ENCODE measurements at places on chromosomes 12 and 14.

- no peak for DNase-seq
Measured at GRCh38 chr12:47886510-47887240, 18.1 kb downstream of the VDR start.

GRCh38 chr12:2290091-2290490, 237.3 kb downstream of the CACNA1C start:
- DNase-seq: no peak

DNA sequence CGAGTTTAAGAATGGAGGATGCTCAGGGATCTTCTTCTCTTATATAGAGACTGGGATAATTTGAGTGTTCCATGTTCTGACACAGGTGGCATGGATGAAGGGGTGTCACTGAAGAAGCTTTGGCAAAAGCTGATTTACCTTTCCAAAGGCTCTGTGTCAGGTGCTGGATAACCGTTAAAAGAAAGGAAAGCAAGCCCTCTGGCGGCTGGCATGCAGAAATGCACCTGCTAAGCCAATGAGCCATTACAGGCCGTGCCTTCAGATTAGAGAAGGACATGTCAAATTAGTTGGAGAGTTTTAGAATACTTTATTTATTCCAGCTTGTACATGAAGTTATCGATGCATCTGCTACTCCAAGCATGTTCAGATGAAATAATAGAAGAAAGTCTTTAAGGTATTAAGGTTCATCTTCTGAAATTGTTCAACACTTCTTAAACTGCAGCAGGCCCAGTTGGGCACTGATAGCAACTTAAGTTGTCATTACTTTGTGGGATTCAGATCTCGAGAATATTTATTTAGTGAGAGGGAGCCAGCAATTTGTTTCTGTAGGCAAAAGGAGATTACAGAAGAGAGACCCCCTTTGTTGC, 678.2 kb downstream of the NRXN3 start:
- DNase-seq: peak; percentile 40

GRCh38 chr12:102675672-102676071, 195.3 kb upstream of the IGF1 start:
- no peak for DNase-seq

DNA sequence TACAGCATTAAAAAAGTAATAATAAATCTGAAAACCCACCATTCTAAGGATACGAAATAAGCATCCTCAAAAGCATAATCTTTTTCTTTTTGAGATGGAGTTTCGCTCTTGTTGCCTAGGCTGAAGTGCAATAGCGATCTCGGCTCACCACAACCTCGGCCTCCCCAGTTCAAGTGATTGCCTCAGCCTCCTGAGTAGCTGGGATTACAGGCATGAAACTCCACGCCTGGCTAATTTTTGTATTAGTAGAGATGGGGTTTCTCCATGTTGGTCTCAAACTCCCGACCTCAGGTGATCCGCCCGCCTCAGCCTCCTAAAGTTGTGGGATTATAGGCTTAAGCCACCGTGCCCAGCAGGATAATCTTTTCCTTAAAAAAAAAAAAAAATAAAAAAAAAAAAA, 4.3 kb downstream of the CCNT1 start:
- DNase-seq: no peak
